Left ventricle myocardium superior (tissue), 1 donor: ENCODE measurements at places on chromosomes 2 and 18.

DNA sequence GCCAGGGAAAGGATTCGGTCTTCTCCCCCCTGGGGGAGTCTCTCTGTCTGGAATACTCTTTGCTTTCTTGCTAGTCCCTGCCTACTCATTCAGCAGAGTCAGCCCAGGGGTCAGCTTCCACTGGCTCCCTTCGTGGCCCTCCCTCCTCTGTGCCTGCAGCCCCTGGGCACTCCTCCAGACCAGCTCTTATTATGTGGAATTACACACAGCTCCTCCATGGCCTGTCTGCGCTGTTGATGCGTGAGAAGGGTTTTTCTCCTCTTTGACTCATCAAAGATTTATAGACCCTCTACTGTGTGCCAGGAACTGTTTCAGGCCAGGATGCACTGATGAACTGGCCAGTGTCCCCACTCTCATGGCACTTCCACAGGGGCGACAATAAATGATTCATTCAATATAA lies 44.4 kb downstream of the ST8SIA5 start:
- DNase-seq: no peak

- no peak for DNase-seq
These were observed 10.7 kb downstream of the C2orf74 start for GRCh38 chr2:61172671-61173070.

DNA sequence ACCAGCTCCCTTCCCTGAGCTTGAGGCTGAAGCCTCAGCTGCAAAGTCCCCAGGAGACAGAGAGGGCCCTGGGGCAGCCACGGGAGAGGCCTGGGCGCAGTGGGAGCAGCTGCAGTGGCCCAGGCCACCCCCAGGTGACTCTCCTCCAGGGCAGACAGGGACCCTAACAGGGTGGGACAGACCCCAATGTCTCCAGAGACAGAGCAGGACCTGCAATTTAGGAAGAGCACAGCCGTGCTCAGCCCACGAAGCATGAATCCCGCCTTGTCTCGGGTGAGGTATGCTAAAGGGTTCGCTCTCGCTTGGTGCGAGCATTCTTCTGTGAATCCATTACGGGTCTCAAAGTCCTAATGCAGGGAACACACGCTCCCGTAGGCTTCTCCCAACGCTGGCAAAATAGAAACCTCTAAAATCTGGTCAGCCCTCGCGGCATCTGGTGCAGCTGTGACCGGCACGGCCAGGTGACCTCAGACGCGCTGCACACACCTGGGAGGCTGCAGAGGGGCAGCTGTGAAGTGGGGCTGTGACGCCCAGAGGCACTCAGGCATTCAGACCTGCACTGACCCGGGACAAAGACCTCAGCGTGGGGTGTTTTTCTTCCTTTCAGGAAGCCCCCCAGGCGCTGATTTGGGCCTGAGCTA lies 12.6 kb downstream of the MBP start:
- DNase-seq: no peak

DNA sequence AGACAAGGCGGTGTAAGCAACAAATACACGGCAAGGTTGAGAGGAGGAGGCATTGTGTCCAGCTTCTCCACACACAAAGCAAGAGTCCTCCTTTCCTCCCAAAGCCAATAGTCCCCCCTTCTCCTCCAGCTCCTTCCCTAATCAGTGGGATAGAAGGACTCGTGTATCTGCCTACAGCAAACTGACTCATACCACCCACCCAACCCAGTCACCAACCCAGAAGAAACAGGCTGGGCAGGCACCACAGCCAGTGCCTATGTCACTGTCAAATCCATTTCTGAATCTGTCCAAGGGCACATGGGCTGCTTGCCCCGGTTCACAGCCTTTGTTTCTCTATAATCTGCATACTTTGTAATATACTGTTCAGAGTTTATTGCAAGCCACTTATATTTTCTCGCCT lies 19.2 kb upstream of the NMS start:
- no peak for DNase-seq

DNA sequence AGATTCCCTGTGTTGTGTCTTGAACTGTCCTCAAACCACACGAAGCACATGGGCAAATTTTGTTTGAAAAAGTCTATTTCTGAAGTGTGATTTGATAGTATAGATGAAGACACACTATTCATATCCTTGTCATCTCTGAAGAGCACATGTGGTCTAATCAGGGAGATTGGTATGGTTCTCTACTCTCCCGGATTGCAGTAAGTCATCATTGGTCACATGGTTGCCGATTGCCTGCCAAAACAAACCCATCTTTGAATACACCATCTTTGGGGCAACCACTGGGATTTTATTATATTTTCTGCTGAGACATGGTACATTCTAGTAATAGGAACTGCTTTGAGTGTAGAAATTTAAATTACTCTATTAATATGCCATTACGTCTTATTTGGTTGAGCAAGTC lies 186.9 kb downstream of the MYO1B start:
- DNase-seq: no peak

DNA sequence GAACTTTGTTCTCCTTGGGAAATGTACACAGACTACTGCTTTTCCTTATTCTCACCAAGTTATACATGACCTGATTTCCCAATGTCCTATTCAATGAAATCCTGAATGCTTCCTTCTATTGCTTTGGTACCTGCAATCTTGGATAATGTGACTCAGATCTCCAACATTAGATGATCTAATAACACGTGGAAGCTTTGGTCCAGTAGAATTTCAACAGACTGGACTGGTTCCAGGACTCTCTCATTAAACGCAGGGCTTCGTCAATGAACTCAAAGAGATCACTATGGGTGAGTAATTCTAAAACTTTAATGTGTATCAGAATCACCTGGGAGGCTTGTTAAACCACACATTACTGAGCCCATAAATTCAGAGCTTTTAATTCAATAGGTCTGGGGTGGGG lies 413.6 kb upstream of the KCNH7 start:
- no peak for DNase-seq
